ENCODE measurements at places on chromosomes 16 and 17. TPM values are rescaled to one million over a fixed set of nuclear protein-coding genes. Genes with fewer than 3 reads are reported as not detected.

Gene CLEC19A
- polyA plus RNA-seq, result not detected

Gene ITGAX
- 1.0 TPM for polyA plus RNA-seq

Gene PPP1R27
- not detected for polyA plus RNA-seq

Gene ADAD2
- not detected for polyA plus RNA-seq

Gene MEIOC
- not detected for polyA plus RNA-seq

Gene GFAP
- polyA plus RNA-seq, result not detected

Gene TMEM238L
- not detected for polyA plus RNA-seq
